ENCODE measurements at places on chromosomes 3 and 15.

GRCh38 chr3:127276396-127276795 is 11.4 kb downstream of the PRR20G start:
- no peak for DNase-seq

GRCh38 chr3:155757577-155757976 is 12.7 kb upstream of the PLCH1 start:
- no peak for DNase-seq

- DNase-seq = no peak
These were observed 122.3 kb upstream of the AADACL2 start for GRCh38 chr3:151611419-151611818.

- DNase-seq = peak; percentile 59
These were observed at the start of gene PAQR5 for GRCh38 chr15:69298697-69299441. Gene PAQR5, plus strand, starts transcription at chr15:69298912. Its CDS starts 61,169 bp downstream, at chr15:69360081.

GRCh38 chr3:100046986-100047385 is 67.3 kb downstream of the FILIP1L start:
- DNase-seq = no peak

DNA sequence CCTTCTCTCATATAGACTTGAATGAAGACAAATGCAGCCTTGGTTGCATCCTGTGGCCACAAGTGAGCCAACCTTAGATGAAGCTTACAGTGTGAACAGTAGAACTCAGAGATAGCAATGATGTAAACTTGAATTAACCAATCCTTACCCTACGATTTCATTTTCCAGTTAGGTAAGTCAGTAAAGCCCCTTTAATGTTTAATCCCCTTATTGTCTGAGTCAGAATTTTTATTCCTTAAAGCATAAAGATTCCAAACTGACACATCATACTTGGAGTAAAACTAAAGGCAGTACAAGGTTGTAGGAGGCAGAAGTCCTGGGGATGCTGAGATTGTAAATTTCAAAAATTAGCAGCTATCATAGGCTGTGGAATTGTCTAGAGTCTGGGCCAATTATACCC is 507.8 kb upstream of the DPH6 start:
- no peak for DNase-seq

DNA sequence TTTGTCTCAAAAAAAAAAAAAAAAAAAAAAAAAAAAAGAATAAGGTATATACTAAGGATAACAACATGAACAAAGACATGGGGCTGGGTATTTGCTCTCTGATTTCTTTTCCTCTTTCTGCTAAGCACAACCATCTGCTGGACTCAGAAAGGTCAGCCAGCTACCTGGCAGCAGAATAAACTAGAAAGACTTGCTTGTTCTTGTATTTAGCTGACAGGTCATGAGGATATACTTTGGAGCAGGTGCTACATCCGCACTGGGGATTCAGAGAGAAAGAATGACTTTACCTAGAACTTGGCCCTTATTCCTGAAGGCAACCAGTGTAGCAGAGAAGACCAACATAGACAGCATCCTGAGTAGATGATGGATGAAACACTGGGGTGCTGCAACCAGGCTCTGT is 550.5 kb downstream of the NTRK3 start:
- DNase-seq = no peak

DNA sequence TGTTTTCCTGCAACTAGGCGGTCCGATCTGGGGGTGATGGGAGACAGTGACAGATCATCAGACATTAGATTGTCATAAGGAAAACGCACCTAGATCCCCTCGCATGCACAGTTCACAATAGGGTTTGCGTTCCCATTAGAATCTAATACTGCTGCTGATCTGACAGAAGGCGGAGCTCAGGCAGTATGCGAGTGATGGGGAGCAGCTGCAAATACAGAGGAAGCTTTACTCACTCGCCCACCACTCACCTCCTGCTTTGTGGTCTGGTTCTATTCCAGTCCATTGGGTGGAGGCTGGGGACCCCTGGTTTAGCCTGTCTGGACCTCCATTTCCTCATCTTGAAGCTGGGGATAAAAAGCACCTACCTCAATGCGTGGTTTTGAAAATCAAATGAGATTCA is 437.5 kb upstream of the PROK2 start:
- DNase-seq = no peak

- DNase-seq = no peak
These were observed 5.3 kb upstream of the ALPK3 start for GRCh38 chr15:84811828-84812227.

DNA sequence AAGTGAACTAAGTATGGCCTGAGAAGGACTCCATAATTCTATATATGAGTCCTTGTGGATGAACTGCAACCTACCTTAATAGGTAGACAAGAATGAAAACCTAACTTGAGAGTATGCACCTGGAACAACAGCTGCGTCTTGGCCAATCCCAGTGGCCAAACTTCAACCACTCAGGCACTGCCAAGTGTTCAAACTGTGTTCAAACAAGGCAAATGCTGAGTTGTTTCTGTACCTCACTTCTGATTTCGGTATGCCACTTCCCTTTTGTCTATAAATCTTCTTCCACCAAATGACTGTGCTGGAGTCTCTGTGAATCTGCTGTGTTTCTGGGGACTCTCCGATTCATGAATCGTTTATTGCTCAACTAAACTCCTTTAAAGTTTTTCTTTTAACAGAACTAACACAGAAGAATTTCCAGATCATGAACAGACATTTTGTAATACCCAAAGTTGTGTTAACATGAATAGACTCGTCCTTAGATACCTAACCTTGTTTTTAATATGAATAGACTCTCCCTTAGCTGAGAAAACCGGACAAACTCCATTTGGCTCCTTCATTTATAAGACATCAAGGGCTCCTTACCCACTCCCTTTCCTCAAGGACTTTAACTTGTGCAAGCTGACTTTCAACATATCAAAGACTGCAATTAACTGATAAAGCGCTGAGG is 4.1 kb downstream of the ZNF717 start:
- no peak for DNase-seq

GRCh38 chr3:34216711-34217335 is 418.4 kb downstream of the PDCD6IP start:
- no peak for DNase-seq

GRCh38 chr3:32237670-32238452 is 619 bp upstream of the CMTM8 start:
- peak; percentile 66 for DNase-seq

GRCh38 chr15:65796610-65797078 is 4.6 kb upstream of the DENND4A start:
- DNase-seq = no peak

DNA sequence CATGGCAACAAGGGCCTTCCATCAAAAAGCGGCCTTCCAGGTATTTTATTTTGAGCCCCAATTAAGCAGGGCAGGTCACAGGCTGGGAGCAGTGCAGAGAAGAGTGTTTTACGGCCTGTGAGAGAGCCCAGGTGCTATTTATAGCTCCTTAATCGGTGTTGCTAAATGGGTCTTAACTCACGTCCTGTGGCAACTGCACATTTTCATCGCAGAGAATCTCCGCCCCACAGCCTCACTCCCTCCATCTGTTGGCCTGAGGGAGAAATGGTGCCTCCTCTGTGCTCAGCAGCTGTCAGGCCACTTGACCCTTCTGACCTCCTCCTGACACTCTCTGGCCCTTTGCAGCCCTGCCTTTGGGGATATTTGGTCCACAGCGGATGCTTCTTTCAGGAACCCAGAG is 58.6 kb downstream of the SPSB4 start:
- DNase-seq = peak; percentile 74

DNA sequence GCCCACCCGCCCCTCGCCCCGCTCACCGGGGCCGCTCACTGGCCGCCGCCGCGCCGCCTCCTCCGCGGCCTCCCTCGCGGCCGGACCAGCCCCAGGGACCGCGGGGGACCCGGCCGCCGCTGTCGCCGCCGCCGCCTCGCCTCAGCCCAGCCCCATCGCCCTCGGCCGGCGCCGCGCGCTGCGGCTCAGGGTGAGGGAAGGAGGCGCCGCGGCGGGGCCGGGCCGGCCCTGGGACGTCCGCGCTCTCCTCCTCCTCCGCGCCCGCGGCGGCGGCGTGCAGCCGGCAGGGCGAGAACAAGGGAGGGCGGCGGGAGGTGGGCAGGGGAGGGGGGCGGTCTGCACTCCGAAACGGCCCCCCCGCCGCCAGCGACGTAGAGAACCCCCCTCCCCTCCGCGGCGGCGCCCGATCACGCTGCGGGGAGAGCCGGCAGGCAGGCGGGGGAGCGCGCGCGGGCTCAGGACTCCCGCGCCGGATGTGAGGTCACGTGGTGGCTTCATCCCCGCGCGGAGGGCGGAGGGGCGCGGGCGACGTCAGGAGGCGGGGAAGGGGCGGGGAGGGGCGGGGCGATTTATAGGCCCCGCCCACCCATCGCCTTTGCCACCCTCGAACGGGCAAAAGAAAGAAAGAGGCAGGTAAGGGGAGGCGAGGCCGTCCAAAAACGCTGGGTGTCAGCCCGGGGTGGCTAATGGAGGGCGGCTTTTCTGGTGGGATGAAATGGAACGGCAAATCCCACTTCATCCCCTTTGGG is at the start of gene ATP13A3:
Gene ATP13A3, minus strand, starts transcription at position 463 of the 749 bp plus-strand sequence. CDS start 24,812 bp downstream, outside the sequence.
- DNase-seq = peak; percentile 92

DNA sequence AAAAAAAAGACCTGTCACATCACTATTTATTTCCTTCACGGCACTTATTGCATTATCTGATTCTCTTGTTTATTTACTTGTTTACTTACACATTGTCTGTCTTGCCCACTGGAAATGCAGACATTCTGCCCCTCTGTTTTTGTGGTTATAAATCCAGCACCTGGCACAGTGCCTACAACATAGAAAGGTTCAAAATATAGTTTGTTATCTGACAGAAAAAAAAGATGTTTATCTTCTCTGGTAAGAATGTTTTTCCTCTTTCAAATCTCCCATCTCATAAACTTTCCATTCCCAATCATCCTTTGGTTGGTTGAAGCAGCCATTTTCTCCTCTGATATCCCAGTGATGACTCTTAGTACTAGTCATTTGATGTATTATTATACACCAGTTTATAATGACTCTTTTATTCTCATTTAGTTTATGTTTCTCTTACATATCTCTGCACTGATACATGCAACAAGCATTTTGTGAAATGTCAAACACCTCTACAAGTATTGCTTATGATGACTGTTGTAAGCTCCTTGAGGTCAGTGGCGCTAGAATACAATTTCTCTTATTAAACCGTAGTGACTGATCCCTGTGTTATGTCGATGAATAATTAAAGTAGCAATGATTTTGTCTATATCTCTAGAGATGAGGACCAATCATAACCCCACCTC is 398.4 kb upstream of the TBL1XR1 start:
- no peak for DNase-seq

DNA sequence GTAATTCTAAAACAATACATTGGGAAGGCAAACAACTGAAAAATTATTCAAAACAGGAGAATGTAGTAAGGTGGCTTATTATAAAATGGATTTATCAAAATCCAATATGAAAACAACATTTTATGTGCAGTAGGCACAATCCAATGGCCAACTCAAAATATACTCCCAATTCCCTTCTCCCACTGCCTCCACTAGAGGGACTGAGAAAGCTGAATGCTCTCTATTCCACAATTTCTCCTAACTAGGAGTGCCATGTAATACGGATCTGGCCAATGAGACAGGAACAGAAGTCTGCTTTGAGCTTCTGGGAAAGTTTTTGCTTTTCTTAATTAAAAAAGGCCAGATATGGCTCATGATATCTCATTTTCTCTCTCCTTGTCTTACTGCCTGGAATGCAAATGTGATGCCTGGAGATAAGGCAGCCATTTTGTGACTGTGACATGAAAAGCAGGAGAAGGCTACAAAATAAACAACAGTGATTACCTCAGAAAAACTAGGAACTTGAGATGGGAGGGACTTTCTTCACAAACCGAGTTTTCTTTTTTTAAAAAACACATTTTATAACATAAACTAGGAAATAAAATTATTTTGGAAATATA is 18.8 kb upstream of the VGLL4 start:
- no peak for DNase-seq

- DNase-seq = no peak
These were observed 33.2 kb downstream of the CDCP1 start for GRCh38 chr3:45112939-45113338.

GRCh38 chr15:34239151-34239808 is 14.5 kb downstream of the EMC4 start:
- DNase-seq = no peak

- DNase-seq = no peak
These were observed 289.5 kb upstream of the TRIM42 start for GRCh38 chr3:140388202-140388922.

DNA sequence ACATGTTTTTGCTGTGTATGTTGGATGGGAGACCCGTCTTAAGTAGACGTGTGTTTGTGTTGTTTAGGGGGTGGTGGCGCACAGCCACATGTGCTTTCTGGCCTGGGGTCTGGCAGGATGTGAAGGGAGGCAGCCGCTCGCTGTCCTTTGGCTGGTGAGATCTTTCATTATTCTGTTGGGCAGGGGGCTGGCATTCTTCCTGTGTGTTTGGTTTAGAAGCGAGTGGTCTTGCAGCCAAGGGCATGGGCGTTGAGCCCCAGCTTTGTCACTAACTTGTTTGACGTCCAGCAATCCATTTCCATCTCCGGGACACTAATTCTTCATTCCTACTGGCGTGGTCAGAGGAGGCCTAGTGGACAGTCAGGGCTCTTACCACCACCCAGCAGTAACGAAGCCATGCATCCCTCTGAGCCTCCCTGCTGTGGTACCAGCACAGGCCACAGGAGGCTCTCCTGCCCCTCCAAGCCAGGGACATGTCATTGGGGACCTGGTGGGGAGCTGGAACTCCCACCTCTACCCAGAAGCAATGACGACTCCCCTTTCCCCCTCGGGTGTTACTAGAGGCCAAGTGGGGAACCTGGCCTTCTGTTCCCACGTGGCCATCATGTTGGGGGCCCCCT is 10.7 kb downstream of the THSD4 start:
- DNase-seq = no peak

DNA sequence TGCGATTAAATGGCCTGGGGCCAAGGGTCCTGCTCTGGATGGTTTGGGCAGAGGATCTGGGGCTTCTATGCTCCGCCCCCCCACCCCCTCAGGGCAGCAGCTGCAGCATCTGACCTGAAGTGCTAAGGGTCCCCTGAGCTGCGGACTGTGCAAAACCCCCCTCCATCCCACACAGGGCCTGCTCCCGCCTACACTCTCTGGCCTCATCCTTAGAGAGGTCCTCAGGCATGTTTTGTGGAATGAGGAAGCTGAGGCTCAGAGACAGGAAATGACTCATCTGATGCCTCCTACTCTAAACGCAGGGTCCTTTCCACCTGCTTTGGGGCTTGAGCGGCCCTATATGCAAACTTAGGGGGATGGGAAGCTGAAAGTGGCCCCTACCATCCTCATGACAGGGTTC is 59.5 kb upstream of the CTSH start:
- DNase-seq = peak; percentile 28

- no peak for DNase-seq
These were observed 7.6 kb downstream of the CORO2B start for GRCh38 chr15:68586274-68586961.

- no peak for DNase-seq
These were observed 126.4 kb downstream of the GREM1 start for GRCh38 chr15:32844118-32844711.

DNA sequence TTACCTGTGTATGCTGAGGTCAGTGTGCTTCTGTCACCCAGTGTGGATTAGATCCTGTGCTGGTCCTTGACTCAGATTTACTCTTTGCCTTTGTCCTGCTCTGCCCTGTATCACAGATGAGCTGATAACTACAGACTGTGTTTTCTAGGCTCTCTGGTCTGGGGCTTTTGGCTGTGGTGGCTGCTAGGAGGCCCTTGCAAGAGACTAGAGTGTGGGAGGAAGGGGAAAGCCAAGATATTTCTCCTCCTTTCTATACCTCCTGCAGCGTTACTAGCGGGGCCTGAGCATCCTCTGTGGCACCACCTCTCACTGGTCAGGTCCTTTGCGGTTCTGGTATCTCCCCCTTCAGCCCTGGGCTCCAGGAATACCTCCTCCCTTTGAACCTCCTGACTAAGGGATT is 282.3 kb upstream of the TBC1D5 start:
- no peak for DNase-seq

GRCh38 chr15:99085413-99086326 is 19.2 kb upstream of the SYNM start:
- peak; percentile 55 for DNase-seq
